ENCODE measurements at places on chromosomes 4 and X.

DNA sequence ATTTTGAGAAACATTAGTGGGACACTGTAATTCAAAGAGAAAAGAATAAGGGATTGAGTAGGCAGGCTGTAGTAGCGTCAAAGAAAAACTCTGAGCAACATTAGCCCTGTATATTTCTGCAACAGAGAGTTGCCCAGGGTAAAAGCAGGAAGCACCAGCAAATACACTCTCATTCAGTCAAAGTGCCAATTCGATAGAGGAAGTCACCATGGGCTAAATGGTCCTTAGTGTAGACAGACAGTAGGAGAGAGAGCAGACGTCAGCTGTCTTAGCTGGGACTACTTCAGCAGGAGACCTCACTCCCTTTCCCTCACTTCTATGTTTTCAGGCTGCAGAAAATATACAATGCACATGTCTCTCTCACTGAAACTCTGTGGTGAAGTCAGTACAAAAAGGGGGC, 2073.8 kb upstream of the TENM3 start:
- H3K27ac ChIP-seq: no peak overlapping the region
- no peaks in the 10 kb centered on the region for H3K4me1 ChIP-seq
- no peak overlapping the region for H3K4me3 ChIP-seq
- DNase-seq: no peak

DNA sequence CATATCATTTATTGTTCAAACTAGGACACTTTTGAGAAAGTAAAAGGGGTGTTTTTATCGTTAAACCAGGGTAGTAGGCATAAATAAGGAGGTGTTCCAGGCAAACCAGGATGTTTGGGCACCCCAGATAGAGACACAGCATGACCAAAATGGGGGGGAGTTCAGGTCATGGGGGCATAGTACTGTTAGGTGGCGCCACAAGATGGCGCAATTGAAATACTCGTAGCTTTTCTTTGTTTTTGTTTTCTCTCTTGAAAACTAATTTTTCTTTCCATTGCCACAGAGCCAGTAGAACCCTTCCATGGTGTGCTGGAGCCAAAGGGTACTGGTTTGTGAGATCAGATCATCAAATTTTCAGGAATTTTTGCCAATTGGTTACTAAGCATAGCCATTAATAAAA, 283.4 kb downstream of the BCOR start:
- peak; percentile 22 for DNase-seq
- peaks cover 18% of the 10 kb centered on the region for H3K4me1 ChIP-seq
- H3K27ac ChIP-seq: peak overlapping the region; percentile 79
- no peak overlapping the region for H3K4me3 ChIP-seq
- no peaks in the 10 kb centered on the region for H3K27me3 ChIP-seq

- no peaks in the 10 kb centered on the region for H3K4me1 ChIP-seq
- H3K4me3 ChIP-seq: no peak overlapping the region
- H3K27me3 ChIP-seq: no peaks in the 10 kb centered on the region
- H3K36me3 ChIP-seq: no peaks in the 10 kb centered on the region
Measured at GRCh38 chrX:44569122-44569521, 26.5 kb upstream of the FUNDC1 start.

GRCh38 chrX:123964156-123964834, 2.8 kb downstream of the STAG2 start:
- H3K36me3 ChIP-seq: no peaks in the 10 kb centered on the region
- H3K27ac ChIP-seq: peak overlapping the region; percentile 98
- no peak for DNase-seq
- no peaks in the 10 kb centered on the region for H3K27me3 ChIP-seq

- no peak overlapping the region for H3K4me3 ChIP-seq
- H3K27me3 ChIP-seq: no peaks in the 10 kb centered on the region
- H3K27ac ChIP-seq: no peak overlapping the region
- no peak for DNase-seq
- no peaks in the 10 kb centered on the region for H3K36me3 ChIP-seq
Measured at GRCh38 chrX:47162927-47163583, 18.0 kb downstream of the RBM10 start.

GRCh38 chrX:69285401-69285877, 120.2 kb upstream of the PJA1 start:
- H3K4me3 ChIP-seq: no peak overlapping the region
- no peaks in the 10 kb centered on the region for H3K36me3 ChIP-seq
- no peak overlapping the region for H3K27ac ChIP-seq
- H3K4me1 ChIP-seq: peaks cover 16% of the 10 kb centered on the region
- DNase-seq: no peak

DNA sequence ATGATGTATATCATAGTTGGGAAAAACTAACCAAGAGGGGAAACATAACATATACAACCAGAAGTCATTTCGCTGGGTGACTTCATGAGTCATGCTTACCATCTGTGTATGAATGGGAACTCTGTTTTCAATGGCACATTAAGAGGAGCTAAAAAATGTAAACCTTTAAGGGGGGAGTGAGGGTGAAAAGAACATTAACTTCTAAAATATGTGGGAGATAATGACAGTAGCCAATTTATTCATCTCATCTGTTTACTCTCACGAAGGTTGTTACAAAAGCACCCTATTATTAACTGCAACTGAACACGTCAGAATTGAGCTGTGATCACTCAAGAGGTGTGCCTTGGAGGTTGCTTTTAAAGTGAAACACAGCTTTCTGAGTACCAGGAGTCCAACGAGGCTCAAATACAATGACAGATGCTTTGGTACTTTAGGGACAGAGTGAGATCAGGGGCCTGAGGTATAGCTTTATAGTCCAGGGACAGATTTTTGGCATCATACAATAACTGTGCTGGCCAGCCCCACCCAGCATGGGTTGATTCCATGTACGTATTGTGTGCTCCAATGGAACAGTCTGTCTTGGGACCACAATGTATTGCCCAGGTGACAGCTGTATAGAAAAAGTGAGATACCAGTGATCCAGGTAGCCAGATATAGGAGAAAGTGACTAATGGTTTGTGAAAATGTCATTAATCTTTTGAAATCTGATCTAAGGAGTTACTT, 107.3 kb downstream of the AMMECR1 start:
- H3K27me3 ChIP-seq: no peaks in the 10 kb centered on the region
- no peak overlapping the region for H3K4me3 ChIP-seq
- H3K4me1 ChIP-seq: no peaks in the 10 kb centered on the region
- no peak for DNase-seq
- no peak overlapping the region for H3K27ac ChIP-seq

DNA sequence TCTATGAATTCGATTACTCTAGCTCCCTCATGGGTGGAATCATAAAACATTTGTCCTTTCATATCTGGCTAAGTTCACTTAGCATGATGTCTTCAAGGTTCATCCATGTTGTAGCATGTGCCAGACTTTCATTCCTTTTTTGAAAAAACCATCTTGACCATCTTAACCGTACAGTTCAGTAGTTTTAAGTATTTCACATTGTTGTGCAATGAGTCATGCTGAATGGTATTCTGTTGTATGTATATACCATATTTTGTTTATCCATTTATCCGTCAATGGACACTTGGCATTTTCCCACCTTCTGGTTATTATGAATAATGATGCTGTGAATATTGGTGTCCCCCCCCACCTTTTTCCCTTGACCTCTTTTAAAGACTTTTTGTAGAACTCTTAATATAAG, 72.4 kb upstream of the TLR2 start:
- H3K4me3 ChIP-seq: no peak overlapping the region
- H3K36me3 ChIP-seq: no peaks in the 10 kb centered on the region
- no peaks in the 10 kb centered on the region for H3K27me3 ChIP-seq
- no peak for DNase-seq

- no peak overlapping the region for H3K27ac ChIP-seq
- H3K36me3 ChIP-seq: no peaks in the 10 kb centered on the region
Measured at GRCh38 chr4:74057588-74057987, 19.1 kb upstream of the CXCL3 start.

GRCh38 chr4:128810331-128810870, 901 bp downstream of the JADE1 start:
- H3K4me1 ChIP-seq: peaks cover 36% of the 10 kb centered on the region
- peak overlapping the region; percentile 98 for H3K27ac ChIP-seq
- H3K27me3 ChIP-seq: no peaks in the 10 kb centered on the region
- no peaks in the 10 kb centered on the region for H3K36me3 ChIP-seq
- peak; percentile 68 for DNase-seq
- H3K4me3 ChIP-seq: peak overlapping the region; percentile 82

DNA sequence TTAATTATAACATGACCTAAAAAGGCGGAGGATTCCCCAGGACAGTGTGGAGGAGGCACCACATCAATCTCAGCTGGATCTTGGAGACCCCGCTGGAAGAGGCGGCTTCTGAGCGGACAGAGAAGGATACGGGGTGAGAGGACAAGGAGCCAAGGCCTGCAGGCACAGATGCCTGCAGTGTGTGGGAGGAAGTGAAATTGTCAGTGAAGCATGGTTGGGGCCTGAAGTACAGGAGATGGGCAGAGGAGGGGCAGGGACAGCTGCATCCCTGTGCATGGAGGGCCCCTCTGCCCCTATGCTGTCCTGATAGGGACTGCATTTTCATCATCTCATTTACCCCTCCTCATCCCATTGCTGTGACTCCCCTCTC, 1.7 kb upstream of the SLC2A9 start:
- H3K36me3 ChIP-seq: no peaks in the 10 kb centered on the region
- H3K27ac ChIP-seq: no peak overlapping the region
- H3K27me3 ChIP-seq: no peaks in the 10 kb centered on the region
- H3K4me3 ChIP-seq: no peak overlapping the region
- no peak for DNase-seq
- peaks cover 15% of the 10 kb centered on the region for H3K4me1 ChIP-seq

DNA sequence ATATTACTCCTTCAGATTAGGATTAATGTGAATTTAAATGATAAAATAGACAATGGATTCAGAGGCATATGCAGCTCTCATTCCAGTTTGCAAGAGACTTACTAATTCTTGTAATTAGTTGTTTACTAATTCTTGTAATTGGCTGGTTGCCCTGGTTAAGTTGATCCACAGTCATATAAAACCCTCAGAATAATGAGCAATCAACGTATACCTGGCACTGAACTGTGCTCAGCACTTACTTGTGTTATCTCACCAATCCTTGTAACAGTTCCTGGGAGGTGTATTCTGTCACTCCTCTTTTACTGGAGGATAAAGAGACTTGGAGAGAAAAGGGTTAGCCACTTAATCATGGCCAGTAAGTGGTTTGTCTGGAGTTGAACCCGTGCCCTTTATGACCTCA, 10.5 kb downstream of the HERC5 start:
- no peak for DNase-seq
- no peak overlapping the region for H3K27ac ChIP-seq
- no peaks in the 10 kb centered on the region for H3K27me3 ChIP-seq

- H3K4me3 ChIP-seq: no peak overlapping the region
- DNase-seq: no peak
- no peak overlapping the region for H3K27ac ChIP-seq
- H3K27me3 ChIP-seq: no peaks in the 10 kb centered on the region
- H3K4me1 ChIP-seq: no peaks in the 10 kb centered on the region
- H3K36me3 ChIP-seq: no peaks in the 10 kb centered on the region
Measured at GRCh38 chr4:74583757-74584156, 138.8 kb downstream of the AREG start.

DNA sequence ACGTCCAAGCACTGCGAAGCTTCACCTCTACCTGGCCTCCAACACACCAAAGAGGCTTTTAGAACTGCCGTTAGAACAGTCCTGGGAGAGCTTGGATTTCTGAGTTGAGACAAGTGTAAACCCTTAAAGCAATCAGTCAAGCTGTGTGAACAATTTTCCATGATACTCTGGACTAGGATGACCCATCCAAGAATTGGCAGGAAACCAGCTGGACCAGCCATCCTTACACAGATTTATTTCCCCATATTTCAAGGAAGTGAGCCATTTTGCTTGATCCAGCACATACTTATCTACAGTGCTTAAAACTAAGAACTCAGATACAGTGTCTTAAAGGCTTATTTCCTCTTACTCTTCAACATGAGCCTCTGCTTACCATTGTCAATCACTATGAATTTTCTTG, 340.7 kb upstream of the HS3ST1 start:
- peaks cover 6% of the 10 kb centered on the region for H3K4me1 ChIP-seq
- DNase-seq: no peak
- no peak overlapping the region for H3K27ac ChIP-seq
- no peaks in the 10 kb centered on the region for H3K27me3 ChIP-seq

DNA sequence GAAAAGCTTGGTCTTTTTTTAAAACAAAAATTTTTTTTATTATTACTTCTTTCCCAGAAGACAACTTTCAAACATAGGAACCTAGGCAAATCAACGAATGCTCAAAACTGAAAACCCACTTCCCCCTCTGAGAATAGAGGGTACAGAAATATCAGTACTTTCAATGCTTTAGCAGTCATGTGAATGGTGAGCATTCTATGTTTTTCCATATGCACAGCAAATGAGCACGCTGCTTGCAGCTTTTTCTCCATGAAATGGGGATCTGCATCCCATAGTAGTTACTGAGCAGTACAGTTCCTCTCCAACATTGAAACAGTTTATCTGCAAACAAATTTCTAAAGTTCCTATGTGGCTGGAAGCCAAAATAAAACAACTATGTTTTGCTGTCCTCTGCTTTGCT, 108.4 kb upstream of the BMP2K start:
- no peaks in the 10 kb centered on the region for H3K36me3 ChIP-seq
- H3K4me1 ChIP-seq: peaks cover 6% of the 10 kb centered on the region
- no peak for DNase-seq
- no peak overlapping the region for H3K4me3 ChIP-seq
- H3K27me3 ChIP-seq: no peaks in the 10 kb centered on the region
- no peak overlapping the region for H3K27ac ChIP-seq

- no peak for DNase-seq
- H3K4me1 ChIP-seq: no peaks in the 10 kb centered on the region
- H3K36me3 ChIP-seq: no peaks in the 10 kb centered on the region
- no peaks in the 10 kb centered on the region for H3K27me3 ChIP-seq
- no peak overlapping the region for H3K27ac ChIP-seq
- no peak overlapping the region for H3K4me3 ChIP-seq
Measured at GRCh38 chr4:168451744-168452390, 28.4 kb downstream of the DDX60L start.

- no peaks in the 10 kb centered on the region for H3K4me1 ChIP-seq
- no peak overlapping the region for H3K27ac ChIP-seq
- H3K4me3 ChIP-seq: no peak overlapping the region
- no peaks in the 10 kb centered on the region for H3K36me3 ChIP-seq
- DNase-seq: no peak
Measured at GRCh38 chr4:102862016-102862415, 6.8 kb upstream of the CISD2 start.

- no peak for DNase-seq
- H3K4me3 ChIP-seq: no peak overlapping the region
- H3K36me3 ChIP-seq: no peaks in the 10 kb centered on the region
- H3K27me3 ChIP-seq: no peaks in the 10 kb centered on the region
- peak overlapping the region; percentile 52 for H3K27ac ChIP-seq
- peaks cover 6% of the 10 kb centered on the region for H3K4me1 ChIP-seq
Measured at GRCh38 chr4:51963841-51964517, 56.2 kb downstream of the LRRC66 start.

- no peaks in the 10 kb centered on the region for H3K36me3 ChIP-seq
- no peak overlapping the region for H3K4me3 ChIP-seq
- DNase-seq: no peak
- H3K4me1 ChIP-seq: no peaks in the 10 kb centered on the region
- H3K27me3 ChIP-seq: no peaks in the 10 kb centered on the region
- no peak overlapping the region for H3K27ac ChIP-seq
Measured at GRCh38 chr4:182486881-182487280, 243.7 kb downstream of the TENM3 start.

GRCh38 chrX:138191998-138192397, 519.5 kb downstream of the FGF13 start:
- H3K36me3 ChIP-seq: no peaks in the 10 kb centered on the region
- H3K4me3 ChIP-seq: no peak overlapping the region

GRCh38 chr4:2898001-2898400, 54.4 kb downstream of the ADD1 start:
- no peak for DNase-seq
- H3K27ac ChIP-seq: no peak overlapping the region
- H3K27me3 ChIP-seq: no peaks in the 10 kb centered on the region
- H3K4me3 ChIP-seq: no peak overlapping the region
- peaks cover 14% of the 10 kb centered on the region for H3K4me1 ChIP-seq

All from body of pancreas (tissue), 4 donors.